HFF-Myc (cell line): ENCODE measurements at places on chromosomes 7 and 10.

DNA sequence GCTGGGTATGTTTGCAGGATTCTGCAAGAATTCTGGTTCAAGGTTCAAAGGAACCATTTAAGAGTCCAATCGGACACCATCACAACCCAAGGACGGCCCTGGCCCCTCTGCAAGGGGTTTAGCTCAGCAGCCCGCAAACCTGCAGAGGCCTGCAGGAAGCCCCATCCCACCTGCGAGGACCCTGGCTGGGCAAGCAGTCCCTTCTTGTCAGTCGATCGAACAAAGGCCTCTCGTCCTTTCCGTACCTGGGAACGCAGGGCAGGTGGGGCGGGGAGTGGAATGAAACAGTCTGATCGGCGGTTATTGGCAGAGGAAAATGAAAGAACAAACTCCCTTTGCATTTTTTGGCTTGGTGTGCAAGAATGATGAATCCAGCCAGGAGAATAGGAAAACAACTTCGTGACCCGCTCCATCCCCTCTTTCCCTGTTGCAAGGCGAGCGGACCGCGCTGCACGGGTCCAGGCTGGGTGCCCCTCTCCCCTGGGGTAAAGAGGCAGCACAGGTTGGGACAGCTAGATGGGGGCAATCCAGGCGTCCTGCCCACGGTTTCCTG, 73.7 kb downstream of the INSIG1 start:
- DNase-seq: no peak

DNA sequence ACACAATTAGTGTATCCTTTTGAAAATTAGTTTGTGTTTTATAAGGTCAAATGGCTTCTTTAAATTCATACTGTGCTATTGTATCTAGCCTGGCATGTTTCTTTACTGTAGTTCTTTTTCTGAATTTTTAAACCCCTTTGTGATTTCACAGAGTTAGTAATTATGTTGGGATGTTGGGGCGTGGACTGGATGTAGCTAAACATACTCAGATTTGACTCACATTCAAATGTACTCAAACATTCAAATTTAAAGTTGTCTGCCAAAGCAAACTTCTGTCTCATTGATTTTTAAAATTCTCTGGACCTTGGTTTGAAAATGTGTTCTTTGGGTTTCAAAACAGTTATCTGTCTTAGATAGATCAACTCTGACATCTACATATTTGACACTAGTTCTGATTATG, 7.2 kb upstream of the NRP1 start:
- no peak for DNase-seq

DNA sequence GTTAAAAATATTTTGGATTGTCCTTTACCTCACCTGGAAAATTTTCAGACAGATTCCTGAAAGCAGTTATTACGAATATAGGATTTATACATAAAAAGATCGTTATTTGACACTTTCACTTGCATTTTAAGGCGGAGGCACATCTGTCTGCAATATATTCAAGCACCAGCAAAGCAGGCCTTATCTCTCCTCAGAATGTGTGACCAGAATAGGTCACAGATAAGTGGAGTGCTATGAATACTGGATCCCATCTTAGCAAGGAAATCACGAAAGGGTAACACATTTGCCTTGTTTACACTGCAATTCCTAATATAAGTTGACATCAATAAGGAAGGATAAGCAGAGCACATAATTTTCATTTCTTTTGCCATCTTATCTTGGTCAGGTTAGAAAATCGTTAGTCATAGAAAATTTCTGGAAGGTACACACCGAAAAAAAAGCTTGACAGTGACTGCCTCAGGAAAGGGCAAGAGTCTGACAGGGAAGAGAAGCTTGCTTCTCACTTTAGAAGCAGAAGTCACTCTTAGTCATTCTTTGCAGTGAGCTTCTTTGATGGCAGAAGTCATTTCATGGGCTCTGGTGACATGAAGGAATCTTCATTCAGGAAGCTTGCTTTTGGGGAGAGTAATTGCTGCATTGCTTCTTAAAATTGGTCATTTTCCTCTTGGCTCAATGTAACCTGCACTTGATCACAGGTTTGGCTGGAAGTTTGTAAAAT, 98.1 kb upstream of the STK17A start:
- no peak for DNase-seq

- no peak for DNase-seq
Observed at GRCh38 chr7:92155108-92155739, 20.9 kb upstream of the CYP51A1 start.

DNA sequence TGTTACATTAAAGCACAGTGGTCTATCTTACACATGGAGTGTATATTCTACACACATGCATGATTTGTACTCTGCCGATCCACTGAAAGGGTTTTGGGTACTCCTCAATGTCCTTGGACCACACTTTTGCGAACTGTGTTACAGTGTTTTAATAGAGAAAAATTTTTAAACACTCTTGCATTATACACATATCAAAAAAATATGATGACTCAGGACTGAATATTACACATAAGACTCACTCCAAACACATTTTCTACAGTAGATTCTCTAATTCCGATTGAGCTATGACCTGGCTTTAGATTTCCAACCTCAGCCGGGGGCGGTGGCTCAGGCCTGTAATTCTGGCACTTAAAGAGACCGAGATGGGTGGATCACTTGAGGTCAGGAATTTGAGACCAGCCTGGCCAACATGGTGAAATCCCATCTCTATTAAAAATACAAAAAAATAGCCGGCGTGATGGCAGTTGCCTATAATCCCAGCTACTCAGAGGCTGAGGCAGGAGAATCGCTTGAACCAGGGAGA, 222.4 kb downstream of the CACNA2D1 start:
- no peak for DNase-seq

- no peak for DNase-seq
Observed at GRCh38 chr7:137919987-137920386, 73.2 kb upstream of the DGKI start.

DNA sequence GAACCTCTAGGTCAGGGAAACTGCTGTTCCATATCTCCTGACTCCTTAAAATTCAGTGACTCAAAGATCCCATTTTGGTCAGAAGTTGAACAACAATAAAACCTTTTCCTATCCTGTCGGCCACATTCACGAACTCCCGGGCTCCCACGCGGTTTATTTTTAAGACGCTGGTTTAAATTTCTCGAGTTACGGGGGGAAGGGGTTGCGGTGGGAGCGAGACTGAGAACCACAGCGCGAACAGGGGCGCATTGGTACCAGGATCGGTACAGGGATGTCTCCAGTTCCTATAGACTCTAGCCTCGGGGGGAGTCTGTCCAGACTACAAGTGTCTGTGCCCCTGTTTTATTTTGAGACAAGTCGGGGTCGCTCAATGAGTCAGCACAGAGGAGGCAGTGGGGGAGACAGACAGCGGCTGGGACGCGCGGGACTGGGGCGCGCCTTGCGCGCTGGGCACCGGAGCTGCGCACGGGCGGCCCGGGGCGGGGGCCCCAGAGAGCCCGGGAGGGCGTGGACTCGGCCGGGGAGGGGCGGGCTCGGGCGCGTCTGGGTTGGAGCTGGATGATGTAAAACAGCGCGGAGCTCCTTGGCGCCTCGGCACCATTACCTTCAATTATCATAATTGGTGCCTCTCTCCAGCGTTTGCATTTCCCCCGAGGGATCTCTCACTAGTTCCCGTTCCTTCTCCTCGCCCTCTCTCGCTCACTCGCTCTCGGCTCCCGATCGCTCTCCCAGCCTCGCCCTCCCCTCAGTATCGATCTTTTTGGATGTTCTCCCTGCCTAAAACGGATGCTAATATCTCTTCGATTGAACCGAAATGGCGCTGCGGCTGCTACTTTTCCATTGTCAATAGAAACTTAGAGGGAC, 8.7 kb upstream of the BAMBI start:
- no peak for DNase-seq

DNA sequence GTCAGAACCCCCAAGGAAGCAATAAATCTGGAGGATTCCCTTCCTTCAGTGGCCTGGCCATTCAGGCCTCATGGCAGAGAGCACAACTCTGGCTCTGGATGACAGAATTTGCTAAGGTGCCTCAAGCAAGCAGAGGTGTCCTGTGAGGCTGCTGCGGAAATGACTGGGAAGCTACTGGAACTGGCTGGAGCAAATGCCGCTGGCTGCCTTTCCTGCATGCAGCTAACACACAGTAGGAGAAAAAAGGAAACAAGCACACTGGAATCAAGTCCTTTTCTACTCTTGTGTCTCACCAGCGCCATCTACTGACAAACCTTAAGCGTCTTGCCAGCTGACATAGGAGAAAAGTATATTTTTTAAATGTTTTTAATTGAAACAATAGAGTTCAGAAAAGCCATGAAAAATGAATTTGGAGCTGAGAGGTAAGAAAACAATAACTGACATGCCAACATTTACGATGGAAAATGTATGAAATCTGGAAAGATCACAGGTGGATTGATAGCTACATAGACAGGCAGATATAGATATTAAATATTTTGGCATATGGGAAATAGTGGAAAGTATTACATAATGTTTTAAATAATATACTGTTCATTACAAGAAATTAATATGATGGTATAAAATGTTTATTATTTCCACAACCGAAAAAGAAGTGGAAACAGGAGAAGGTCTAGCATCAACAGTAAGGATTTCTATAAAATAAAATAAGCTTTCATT, 951.6 kb downstream of the ANKRD7 start:
- DNase-seq: no peak

GRCh38 chr10:46538155-46538554, 18.3 kb downstream of the GPRIN2 start:
- no peak for DNase-seq

DNA sequence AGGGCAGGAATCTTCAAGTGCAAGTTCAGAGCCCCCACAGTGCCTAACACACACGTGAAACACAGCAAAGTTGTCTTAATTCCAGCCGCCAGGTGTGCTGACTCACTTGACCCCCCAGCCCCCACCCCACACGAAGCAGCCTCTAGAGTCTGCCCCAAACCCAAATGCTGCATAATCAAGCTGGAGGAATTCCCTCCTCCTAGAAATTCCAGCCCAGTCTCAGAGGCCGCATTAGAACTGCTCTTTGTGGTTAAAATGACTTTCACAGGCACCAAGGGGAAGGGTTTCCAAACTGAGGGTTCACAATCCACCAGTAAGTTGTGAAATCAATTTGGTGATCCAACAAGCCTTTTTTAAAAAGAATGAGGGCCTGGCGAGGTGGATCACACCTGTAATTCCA, 67.0 kb upstream of the PLXNA4 start:
- no peak for DNase-seq

- no peak for DNase-seq
Observed at GRCh38 chr10:102422545-102423129, 2.0 kb downstream of the FBXL15 start.

- no peak for DNase-seq
Observed at GRCh38 chr10:69065406-69066361, 22.2 kb upstream of the SRGN start.

- DNase-seq: peak; percentile 6
Observed at GRCh38 chr7:115748123-115748738, 282.3 kb downstream of the TFEC start.

GRCh38 chr10:110483633-110484032, 14.1 kb upstream of the DUSP5 start:
- DNase-seq: no peak

GRCh38 chr10:28240400-28240799, 62.5 kb downstream of the MPP7 start:
- DNase-seq: no peak

- DNase-seq: no peak
Observed at GRCh38 chr7:30448461-30449189, 30.0 kb downstream of the NOD1 start.

DNA sequence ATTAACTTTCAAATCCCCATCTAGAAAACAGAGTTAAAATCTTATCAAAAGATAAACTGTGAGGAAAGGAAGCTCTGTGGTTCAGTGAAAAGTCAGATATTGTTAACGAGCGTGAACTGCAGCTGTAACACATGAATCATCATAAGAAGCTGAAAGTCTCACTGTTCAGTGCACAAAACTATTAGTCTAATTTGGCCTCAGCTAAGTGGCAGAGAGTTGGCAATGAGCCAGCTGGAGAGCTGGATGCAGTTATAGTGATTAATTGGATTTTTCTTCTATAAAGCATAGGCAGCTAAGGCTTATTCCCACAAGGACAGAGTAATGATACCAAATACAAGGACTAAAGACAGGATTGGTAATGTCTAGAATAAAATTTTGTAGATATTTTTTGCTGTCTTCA, 101.1 kb upstream of the ABCB5 start:
- DNase-seq: no peak

DNA sequence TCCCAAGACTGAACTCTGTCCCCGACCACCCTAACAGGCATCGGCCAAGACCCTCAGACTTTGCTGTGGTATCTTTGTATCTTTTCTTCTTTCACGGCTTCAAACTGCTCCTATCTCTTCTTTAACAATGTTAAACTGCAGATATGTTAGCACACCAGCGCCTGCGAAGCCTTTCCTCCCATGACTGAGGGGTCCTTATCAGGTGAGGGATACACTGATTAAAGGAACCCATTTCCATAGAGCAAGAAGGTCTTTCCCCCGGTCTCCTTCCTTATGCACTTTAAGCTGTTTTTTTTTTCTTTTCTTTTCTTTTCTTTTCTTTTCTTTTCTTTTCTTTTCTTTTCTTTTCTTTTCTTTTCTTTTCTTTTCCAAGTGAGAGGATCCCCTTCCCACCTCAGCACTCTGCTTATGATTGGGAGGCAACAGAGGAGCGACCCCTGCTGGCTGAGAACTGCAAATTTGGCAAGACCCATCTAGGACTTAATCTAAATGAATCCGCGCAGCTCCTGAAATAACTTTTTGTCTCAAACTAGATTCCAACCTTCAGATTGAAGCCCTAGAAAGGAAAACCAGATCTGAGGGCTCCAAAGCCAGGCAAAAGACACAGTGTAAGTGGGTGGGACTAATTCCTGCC, 109.9 kb downstream of the ITGB8 start:
- peak; percentile 11 for DNase-seq

- DNase-seq: peak; percentile 26
Observed at GRCh38 chr10:106705681-106706100, 458.8 kb downstream of the SORCS1 start.

GRCh38 chr10:92567952-92568600, 5.8 kb downstream of the IDE start:
- no peak for DNase-seq

DNA sequence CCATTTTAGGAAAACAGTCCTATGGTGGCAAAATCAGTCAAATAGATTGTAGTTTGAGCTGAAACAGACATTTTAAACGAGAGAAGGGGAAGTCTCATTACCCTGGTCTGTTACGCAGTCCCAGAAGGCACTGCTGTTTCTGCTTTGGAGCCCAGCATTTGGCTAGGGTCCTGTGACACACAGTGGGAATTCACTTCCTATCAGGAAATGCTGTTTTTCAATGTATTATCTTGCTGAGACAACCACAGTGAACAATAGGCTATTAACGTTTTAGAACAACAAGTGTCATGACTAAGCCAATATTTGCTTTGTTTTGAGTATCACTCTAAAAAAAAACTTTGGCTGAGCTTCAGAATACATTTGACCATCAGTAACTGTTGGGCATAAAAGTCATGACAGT, 74.1 kb downstream of the ADD3 start:
- no peak for DNase-seq
